ENCODE measurements at places on chromosomes 5 and 9.
A peak's percentile ranks its signal among the peaks of the same experiment; 100 is the strongest.

GRCh38 chr9:133804199-133804598, 66.0 kb upstream of the SARDH start:
- DNase-seq: no peak

GRCh38 chr9:124342402-124342775, 72.9 kb downstream of the PSMB7 start:
- no peak for DNase-seq

DNA sequence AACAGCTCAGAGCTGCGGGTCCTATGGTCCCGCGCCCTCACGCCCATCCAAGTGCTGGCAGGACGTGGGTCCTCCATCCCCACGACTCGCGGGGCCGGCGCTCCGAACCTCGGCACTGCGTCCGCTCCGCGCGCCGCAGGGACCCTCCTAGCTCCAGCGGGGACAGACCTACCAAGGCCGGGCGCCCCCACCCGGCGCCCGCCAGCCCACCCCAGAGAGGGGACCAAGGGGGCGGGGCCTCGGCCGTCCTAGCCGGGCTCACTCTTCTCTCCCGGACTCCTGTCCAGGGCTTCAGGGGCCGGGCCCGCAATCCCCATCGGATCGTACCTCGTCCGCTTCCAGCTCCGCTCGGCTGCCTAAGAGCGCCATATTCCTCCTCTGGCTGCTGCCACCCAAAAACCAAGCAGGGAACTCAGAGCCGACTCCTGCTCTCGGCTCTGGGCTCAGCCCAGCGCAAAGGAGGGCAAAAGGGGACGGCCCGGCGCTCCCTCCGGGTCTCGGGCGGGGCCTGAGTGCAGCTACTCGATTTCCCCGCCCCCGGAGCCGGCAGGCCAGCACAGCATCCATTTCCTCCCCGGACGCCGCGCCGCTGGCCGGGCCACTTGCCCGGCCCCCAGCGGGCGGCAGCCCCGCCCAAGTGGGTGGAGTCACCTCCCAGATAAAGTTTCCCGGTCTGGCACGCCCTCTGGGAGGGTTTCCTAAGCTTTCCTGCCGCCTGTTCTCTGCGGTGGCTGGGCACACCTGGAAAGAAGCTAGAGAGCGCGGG, at the start of gene TTC39B:
TTC39B (minus strand) TSS at position 460 of the 766 bp plus-strand sequence; CDS start at position 369, 91 bp downstream.
- peak; percentile 88 for DNase-seq

GRCh38 chr5:137995077-137995748, 37.7 kb downstream of the FAM13B start:
- DNase-seq: no peak

GRCh38 chr5:94811331-94811730, 192.9 kb downstream of the SLF1 start:
- no peak for DNase-seq

DNA sequence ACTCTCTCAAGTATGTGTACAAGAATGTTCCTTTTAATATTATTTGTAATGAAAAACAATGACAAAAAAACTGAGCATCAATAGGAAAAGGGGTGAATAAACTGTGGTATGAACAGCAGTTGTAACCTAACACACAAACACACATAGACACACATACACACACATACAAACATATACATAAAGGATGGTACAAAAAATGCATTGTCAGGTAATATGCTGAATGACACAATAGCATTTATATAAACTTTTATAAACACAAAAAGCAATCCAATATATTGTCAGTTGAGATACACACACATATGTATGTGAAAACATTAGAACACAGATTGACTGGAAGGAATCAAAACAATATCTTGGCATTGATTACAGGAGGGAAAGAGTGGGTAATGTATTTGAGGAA, 227.0 kb upstream of the ISL1 start:
- DNase-seq: no peak

GRCh38 chr9:11702548-11702947, 990.6 kb upstream of the TYRP1 start:
- no peak for DNase-seq

DNA sequence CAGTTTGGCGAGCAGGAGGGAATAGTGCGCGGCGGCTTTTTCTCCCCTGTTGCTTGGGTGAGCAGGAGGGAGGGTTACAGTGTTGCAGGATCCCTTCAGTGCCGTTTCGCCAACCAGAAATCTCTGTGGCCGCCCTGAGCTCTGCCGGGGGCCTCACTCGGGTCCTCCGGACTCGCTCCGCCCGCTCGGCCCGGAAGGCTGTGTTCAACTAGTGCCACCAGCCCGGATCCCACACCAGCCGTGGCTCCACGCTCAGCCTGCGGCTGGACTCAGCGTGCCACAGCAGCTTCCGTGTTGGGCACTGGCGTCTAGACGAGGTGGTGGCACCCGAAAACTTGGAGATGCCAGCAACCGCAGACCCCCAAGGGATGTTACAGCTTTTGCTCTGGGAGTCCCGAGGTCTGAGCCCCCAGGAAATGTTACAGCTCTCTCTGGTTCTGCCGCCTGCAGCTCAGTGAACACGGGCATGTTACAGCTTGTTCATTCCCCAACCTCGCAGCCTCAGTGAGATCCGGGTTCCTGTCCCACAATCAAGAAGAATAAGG, 16.0 kb upstream of the OR13C9 start:
- DNase-seq: no peak

DNA sequence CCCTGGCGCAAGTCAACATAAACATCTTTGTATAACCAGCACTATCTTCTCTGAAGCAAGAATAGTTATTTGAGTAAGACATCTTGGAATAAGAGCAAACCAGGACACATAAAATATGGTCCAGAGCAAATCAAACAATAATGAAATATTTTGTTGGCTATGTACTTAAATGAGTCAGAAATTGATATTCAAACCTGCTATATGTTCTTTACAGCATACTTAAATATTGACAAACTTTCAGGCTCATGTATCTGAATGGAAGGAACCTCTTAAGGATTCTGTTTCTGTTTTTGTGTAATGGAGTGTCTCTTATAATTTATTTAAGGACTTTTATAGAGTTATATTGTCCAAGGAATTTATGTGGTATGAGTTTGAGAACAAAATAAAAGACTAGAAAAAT, 747.3 kb downstream of the EFNA5 start:
- no peak for DNase-seq

GRCh38 chr5:126403876-126404275, 19.3 kb upstream of the GRAMD2B start:
- no peak for DNase-seq

DNA sequence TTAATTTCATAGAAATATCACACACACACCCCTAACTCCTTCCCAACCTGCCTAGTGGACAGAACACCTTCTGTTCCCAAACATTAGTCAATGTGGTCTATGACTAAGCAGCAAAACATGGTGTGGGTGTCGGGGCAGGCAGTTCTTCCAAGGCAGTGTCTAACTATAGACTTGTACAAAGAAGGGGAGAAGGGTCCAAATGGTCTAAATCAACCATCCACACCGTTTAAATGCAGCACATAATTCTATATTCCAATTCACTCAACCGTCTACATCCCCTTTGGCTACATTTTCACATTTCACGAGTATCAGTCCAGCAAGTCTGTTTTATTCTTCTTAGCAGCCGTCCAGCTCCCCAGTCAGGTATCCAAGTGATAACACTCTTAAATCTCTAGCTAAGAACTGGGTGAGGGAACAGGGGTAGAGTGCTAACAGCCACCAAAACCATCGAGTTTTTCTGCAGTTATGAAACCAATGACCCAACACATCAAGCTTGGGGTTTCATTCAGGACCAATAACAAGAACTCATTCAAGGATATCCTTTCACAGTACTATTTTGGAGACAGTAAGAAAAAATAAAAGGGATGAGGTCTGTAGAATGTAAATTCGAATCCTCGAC, 3.3 kb downstream of the ZNF608 start:
- no peak for DNase-seq

DNA sequence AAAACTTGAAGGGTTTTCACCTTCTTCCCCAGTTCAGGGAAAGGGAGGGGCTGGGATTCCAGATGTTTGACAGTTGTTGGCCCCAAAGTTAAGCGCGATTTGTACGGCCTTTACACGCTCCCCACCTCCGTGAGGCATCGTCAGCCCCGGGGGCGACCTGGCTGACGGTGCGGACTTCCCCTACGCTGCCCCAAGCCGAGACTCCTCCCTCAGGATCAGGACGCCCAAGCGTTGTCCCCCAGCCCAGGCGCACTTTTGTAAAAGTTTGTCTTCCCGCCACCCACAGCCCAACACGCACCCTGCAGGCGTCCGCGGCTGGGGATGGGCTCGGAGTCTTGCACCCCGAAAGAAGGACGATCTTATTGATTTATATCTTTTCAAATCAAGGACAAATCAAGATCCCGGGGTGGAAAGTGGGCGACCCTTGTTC, 713 bp downstream of the MOB3B start:
- peak; percentile 10 for DNase-seq

GRCh38 chr9:136558373-136558772, 12.5 kb upstream of the NOTCH1 start:
- peak; percentile 54 for DNase-seq

- no peak for DNase-seq
These were observed 47.3 kb upstream of the SUB1 start for GRCh38 chr5:32538031-32538547.

DNA sequence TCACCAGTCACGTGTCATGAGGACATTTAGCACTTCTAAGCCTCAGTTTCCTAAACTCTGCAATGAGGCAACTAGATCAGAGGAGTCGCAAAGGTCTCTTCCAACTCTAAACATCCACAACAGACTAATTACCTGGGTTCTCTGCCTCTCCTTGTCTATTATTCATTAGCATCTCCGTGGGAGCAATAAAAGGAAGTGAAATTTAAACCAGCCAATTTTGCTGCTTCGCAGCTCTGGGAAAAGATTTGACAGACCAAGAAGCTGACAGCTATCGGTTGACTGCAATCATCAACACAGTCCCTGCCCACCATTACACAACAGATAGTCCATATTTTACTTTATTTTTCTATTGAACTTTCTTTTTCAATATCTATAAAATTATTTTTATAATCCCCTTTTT, 308.9 kb downstream of the NR2F1-AS1 start:
- DNase-seq: no peak

GRCh38 chr5:95081982-95082381, 202.9 kb downstream of the MCTP1 start:
- DNase-seq: no peak

DNA sequence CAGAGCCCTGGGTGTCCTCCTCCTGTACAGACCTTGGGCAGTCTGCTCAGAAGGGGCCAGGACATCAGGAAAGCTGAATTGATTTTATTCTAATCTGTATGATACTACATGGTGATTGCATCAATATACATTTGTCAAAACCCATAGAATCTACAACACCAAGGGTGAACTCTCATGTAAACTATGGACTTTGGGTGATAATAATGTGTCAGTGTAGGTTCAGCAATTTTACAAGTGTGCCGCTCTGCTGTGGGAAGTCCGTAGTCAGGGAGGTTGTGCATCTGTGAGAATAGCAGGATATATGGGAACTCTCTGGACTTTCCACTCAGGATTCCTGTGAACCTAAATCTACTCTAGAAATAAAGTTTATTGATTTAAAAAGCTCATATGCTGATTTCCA, 155.3 kb upstream of the NFIL3 start:
- no peak for DNase-seq

All from CD4-positive, alpha-beta T cell (primary cell).